Epithelial cell of proximal tubule (primary cell): ENCODE measurements at places on chromosomes 11 and 22. TPM values are rescaled to one million over a fixed set of nuclear protein-coding genes. Genes with fewer than 3 reads are reported as not detected.

The SPA17 gene
- 21.2 and 28.1 TPM in 2 replicates for total RNA-seq

The UBQLNL gene
- total RNA-seq, result 0.06 TPM in 1 of 2 replicates, not detected in the other

The TRPC6 gene
- 0.07 and 0.35 TPM in 2 replicates for total RNA-seq

The TSPAN18 gene
- 1.6 TPM in 1 of 2 replicates, not detected in the other for total RNA-seq

The TSGA10IP gene
- total RNA-seq, result not detected in 2 replicates

The OR4A16 gene
- not detected in 2 replicates for total RNA-seq

The OLFML1 gene
- not detected in 2 replicates for total RNA-seq

The FAM227A gene
- total RNA-seq, result 1.0 and 2.0 TPM in 2 replicates

The MUC15 gene
- not detected in 2 replicates for total RNA-seq

The TTC36 gene
- total RNA-seq, result 1.6 TPM in 1 of 2 replicates, not detected in the other

The OR51M1 gene
- not detected in 2 replicates for total RNA-seq

The SLC22A8 gene
- total RNA-seq, result not detected in 2 replicates

The SCT gene
- total RNA-seq, result not detected in 2 replicates

- no peak for DNase-seq
Observed at GRCh38 chr22:46824980-46825544, 62.6 kb downstream of the TBC1D22A start.

- no peak for DNase-seq
Observed at GRCh38 chr11:123382555-123383074, 47.5 kb upstream of the GRAMD1B start.

DNA sequence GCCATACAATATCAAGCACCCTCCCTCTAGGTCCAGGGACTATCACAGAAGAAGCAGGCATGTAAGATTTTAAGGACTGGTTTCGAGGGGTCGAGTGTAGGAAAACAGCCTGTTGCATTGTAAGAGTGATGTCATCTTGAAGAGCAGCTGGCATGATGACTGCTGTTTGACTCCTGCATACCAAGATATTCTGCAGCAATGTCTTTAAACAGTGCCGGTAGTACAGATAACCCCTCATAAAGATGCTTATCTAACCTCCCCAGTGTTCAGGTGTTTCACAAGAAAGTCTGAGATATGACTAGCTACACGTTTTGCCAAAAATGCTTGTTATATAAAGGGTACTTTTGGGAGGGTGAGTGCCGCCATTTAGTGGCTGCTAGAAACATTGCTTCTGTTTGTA lies 12.0 kb downstream of the FAM111A start:
- DNase-seq, result no peak

GRCh38 chr11:115637599-115638241 lies 133.5 kb upstream of the CADM1 start:
- DNase-seq, result no peak

DNA sequence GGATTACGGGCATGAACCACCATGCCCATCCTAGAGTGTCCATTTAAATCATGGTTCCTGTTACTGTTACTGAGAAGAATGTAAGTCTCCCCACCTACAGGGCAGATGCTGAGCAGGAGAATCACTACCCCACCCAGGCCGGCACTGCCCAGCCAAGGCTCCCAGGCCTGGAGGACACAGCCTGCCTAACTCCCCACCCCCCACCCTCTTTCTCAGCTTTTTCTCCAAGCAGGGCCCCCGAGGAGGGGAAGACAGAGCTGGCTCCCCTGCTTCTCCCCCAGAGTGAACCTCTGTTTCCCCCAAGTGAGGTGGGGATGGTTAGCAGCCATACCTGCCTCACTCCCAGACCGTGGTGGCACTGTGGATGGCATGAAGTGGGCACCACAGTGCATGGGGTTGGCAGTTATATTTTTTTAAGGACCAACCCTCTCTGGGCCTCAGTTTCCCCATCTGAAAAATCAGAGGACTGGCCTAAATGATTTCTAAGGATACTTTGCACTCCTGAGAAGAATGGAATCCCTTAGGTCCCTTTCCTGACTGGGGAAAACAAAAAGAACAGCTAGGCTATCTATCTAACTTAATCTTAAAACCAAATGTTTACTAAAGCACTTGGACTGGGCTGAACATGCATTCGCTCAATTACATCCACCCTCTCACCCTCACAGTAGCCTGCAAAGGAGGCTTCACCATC lies 5.0 kb downstream of the CBX7 start:
- DNase-seq, result no peak

GRCh38 chr11:96761451-96761850 lies 371.6 kb downstream of the JRKL start:
- DNase-seq, result no peak

DNA sequence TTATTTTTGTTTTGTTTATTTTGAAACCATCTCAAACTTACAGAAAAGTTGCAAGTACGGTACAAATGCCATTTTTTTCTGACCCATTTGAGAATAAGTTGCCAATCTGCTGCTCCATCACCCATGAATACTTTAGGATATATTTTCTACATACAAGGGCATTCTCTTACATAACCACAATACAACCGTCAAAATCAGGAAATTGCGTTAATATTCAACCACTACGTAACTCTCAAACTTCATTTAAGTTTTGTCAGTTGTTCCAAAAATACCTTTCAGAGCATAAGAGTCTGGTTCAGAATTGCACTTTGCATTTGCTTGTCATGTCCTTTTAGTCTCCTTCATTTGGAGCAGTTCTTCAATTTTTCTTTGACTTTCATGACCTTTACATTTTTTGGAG lies 194.3 kb upstream of the BDNF start:
- no peak for DNase-seq

- no peak for DNase-seq
Observed at GRCh38 chr22:39439170-39439569, 17.6 kb upstream of the MGAT3 start.

- DNase-seq, result no peak
Observed at GRCh38 chr11:33733980-33734379, 2.2 kb downstream of the CD59 start.

GRCh38 chr22:19891317-19892256 lies 36.9 kb upstream of the GNB1L start:
- DNase-seq, result no peak

DNA sequence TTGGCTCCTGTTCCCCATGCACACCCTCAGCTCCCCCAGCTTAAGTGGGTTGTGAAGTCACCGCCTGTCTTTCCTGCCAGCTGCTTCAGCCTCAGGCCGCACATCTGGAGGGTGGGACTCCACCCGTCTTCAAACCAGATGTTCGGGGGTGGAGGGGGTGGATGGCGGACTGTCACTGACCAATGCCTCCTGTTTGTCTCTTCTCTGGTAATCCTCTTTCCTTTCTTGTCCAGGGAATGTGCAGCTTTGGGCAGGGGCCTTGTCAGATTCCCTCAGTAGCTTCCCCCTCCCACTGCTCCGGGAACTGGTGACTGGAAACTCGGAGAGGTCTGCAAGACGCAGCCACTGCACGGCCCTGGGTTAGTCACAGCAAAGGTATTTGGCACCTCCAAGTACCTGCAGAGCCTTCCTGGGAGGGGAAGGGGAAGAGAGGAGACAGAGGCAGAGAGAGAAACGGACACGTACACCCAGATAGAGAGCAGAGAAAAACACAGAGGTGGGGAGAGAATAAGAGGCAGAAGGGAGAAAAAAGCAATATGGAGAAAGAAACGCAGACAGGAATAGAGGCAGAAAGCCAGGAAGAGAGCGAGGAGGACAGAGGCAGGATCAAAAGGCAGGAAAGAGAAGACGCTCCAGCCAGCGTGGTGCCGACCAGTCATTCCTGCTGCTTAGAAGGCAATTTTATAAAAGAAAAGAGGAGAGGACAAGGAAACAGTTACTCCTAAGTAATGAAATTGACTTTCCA lies 56.1 kb upstream of the TIMP3 start:
- no peak for DNase-seq

GRCh38 chr11:37105427-37105826 lies 507.4 kb upstream of the RAG2 start:
- no peak for DNase-seq

GRCh38 chr11:1858154-1858553 lies 5.3 kb downstream of the LSP1 start:
- DNase-seq, result no peak

DNA sequence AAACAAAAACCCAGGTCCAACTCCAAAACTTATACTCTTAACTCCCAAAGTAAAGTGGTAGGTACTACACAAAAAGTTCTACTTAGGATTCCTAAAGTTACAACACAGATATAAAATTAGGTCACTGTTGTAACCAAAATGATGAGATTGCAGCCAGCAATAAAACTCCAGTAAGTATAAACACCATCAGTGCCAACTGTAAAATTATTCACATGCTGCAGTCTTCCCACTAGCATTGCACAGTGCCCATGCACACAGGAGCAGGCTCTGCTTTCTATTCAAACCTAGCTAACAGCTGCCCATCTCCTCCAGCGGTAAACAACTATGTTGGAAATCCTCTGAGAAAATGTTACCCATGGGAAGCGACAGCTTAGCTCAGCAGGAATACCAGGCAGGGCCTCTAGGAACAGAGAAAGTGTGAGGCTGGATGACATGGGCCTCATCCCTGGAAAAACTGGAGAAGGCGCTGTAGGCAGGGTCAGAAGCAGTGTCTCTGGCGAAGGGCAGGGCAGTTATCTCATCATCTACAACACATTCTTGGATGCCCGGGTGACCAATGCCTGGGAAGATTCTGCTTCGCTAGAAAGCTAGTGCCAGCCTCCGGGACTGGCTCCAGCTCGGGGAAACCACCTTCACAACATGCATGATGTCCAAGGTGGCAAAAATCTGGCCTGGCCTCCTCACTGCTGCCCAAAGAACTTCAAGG lies 9.1 kb downstream of the CPT1A start:
- no peak for DNase-seq

- no peak for DNase-seq
Observed at GRCh38 chr11:36451681-36452080, 58.4 kb downstream of the TRAF6 start.

DNA sequence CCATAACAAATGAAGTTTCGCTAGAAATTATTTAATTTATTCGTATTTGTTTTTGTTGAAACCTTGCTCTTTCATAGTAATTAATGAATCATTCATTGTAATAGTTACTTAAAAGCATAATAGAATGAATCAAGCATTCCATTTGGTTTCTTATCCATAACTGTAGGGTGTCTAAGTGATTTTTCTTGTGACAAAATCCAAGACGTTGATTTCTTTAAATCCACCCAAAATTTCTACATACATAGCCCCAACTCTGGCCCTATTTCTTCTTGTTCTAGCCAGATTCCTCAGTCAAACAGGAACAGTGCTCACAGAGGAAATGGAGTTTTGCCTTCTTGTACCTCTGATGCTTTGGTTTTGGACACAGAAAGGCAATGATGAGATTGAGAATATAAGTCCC lies 25.5 kb downstream of the UBASH3B start:
- DNase-seq, result no peak

DNA sequence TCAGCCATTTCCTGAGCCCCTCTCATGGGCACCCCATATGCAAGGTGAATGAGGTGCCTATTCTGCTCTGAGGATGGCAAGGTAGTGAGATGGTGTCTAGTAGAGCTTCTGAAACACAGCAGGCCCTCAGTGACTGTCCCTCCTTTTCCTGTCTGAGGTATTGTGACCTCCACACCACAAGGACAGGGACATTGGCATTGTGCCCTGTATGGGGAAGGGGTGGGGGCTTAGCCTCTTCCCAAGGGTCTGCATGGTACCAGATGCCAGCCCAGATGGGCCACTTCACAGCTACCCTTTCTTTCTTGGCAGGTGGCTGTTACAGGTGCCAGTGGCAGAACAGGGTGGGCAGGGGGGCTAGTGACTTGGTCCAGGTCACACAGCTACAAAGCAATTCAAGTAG lies 78.8 kb downstream of the CABIN1 start:
- no peak for DNase-seq

GRCh38 chr11:2169005-2169378 lies 2.6 kb downstream of the TH start:
- DNase-seq, result no peak

DNA sequence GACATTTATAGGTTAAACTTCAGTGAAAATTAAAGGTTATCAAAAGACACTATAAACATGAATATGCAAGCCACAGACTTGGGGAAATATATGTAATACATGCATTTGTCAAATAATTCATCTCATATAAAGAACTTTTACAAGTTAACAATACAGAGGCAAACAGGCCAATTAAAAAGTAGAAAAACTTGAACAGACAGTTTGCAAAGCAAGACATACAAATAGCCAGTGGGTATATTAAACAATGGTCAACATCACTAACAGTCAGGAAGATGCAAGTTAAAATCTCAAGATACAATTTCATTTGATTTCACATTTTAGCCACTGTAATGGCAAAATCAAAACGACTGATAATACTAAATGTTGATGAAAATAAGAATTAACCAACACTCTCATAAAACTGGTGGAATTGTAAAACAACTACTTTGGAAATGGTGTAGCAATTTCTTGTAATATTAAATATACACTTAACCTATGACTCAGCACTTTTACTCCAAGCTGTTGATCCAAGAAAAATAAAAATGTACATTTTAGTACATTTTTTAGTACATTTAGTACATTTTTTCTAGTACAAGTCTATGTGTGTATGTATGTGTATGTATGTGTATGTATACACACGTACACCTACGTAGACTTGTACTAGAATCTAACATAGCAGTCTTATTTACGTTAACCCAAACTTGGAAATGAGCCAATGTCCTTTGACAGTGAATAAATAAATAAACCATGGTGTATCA lies 62.8 kb downstream of the LRRC74B start:
- no peak for DNase-seq

DNA sequence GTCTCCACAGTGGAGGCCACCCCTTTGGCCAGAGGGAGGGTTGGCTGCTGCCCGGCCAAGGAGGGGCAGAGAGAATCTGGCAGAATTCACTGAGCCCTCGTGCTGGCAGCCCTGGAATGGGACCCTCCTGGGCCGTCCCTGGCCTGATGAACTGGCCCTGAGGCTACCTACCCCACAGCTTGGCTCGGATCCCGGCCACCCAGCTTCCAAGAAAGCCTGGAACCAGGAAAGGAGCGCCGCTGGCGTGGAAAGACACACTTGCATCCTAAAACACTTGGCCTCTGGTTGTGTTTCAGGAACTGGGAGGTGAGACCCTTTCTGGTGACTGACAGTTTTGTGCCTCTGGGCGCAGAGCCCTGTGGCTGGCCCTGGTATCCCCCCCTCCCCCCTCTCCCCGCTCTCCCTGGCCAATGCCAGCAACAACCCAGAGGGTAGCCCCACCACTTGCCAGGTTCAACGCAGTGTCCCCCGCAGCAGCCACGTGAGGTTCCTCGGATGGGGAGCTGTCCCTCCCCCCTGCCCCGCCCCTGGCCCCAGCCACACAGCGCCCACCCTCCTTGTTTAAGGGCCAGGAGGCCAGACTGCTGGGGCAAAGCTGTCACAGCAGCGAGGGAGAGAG lies 693 bp downstream of the NFAM1 start:
- DNase-seq, result no peak

DNA sequence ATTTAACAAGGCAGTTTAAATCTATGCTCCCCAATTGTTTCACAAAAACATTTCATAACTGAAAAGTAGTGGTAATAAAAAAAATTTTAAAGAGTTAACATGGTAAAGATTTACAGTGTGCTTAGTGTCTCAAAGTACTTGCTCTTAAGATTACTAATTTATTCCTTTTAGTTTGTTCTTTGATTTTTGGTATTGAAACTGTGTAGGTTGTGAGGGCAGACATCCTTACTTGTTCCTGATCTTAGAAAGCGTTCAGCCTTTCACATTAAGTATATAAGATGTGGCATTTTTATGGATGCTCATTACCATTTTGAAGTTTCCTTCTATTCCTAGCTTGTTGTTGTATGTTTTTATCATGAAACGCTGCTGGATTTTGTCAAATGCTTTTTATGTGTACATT lies 32.9 kb downstream of the RAB6A start:
- DNase-seq, result no peak

GRCh38 chr11:116814502-116814901 lies 8.6 kb downstream of the APOA4 start:
- no peak for DNase-seq

- no peak for DNase-seq
Observed at GRCh38 chr11:77191429-77191822, 63.4 kb downstream of the MYO7A start.
